ENCODE measurements at places on chromosomes 16 and 17.
A peak's percentile ranks its signal among the peaks of the same experiment; 100 is the strongest.

GRCh38 chr17:17694169-17695081, 13.2 kb downstream of the RAI1 start:
- peak; percentile 64 for DNase-seq

GRCh38 chr17:50180111-50180510, 14.3 kb downstream of the SGCA start:
- no peak for DNase-seq

GRCh38 chr16:48949636-48950035, 332.0 kb downstream of the CBLN1 start:
- DNase-seq, result no peak

DNA sequence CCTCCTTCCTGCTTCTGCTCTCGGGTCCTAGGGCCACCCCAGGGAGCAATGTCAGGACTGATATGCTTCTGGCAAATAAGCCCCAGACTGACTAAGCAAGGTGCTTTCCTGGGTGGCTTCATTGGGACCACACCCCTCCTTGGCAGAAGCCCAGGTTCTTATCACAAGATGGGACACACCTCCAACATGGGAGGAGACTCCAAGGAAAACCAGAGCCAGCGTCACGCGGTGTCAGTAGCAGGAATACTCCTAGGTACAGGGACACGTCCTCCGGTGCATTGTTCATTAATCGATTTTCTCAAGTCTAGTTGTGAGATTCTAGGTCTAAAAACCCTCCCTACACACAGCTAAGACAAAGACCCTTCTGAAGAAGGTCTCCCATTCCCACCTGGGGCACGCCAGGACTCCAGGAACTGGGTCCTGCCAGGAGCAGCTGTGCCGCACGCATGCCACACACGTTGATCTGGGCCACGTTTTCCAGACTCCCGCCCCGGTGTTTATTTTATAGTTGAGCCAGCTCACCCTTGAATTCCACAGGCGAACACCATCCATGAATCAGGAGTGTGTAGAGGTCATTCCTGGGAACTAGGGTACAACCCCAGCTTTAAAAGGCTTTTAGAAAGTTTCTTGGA, 30.8 kb downstream of the FA2H start:
- DNase-seq, result no peak

GRCh38 chr16:85809645-85810044, 10.2 kb downstream of the COX4I1 start:
- no peak for DNase-seq

DNA sequence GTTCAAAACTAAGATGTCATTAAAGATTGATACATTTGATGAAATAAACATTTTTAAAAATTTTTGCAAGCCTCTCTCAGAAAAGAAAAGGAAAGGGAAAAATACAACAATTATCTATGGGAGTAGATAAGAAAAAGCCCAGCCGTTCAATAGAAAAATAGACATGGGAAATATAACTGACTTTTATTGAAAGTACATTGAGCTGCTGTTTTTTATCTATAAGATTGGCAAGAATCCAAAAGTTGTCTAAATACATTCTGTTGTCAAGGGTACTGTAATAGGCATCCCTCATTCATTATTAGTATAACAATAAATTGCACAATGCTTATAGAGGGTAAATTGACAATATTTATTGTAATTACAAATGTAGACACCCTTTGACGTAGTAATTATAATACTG, 38.4 kb upstream of the IRX6 start:
- DNase-seq, result no peak

- no peak for DNase-seq
These were observed 880.5 kb upstream of the GOT2 start for GRCh38 chr16:59614466-59615240.

DNA sequence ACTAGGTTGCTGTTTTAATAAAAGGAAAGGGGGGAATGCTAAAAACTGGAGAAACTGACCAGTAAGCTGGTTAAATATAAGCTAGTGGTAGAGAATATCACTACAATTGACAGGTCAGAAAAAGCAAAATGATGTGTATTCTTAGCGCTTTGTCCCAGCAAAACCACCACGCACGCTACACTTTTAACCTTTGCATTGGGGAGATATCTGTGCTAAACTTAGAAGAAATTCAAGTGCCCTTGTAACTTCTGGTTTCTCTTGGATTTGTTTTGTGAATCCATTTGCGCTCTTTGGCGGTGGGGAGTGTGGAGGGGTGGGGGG, 1.4 kb downstream of the GAN start:
- DNase-seq, result no peak

DNA sequence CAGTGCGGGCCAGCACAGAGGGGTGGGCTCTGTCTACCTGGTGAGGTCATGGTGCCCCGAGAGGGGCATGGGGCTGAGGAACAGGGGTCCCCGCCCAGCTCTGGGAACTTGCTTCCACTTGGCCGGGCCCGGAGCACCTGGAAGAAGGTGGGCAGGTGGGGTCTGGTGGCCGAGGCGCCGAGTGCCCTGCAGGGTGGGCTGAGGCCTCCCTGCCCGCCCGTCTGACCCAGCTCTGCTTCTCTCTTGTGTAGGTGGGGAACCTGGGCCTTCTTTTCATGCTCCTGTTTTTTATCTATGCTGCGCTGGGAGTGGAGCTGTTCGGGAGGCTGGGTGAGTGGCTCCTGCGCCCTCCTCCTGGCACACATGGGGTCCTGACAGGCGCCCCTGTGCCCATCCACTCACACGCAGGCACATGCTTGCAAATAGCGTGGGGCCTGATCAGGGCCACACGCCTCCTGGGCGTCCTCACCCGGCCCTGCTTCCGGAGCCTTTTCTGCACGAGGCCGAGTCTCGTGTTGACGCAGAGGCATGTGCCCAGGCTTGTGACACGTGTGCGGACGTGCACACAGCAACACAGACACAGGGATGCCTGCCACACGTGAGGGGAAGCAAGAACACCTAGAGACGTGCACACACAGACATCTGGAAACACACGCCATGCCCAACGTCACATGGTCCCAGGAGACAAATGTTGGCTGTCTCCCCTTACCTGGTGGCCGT, 8.2 kb downstream of the TPSG1 start:
- DNase-seq, result no peak

- peak; percentile 52 for DNase-seq
These were observed 8.5 kb downstream of the PRMT7 start for GRCh38 chr16:68319185-68319908.

GRCh38 chr17:935485-935884, 44.1 kb downstream of the NXN start:
- DNase-seq, result no peak

DNA sequence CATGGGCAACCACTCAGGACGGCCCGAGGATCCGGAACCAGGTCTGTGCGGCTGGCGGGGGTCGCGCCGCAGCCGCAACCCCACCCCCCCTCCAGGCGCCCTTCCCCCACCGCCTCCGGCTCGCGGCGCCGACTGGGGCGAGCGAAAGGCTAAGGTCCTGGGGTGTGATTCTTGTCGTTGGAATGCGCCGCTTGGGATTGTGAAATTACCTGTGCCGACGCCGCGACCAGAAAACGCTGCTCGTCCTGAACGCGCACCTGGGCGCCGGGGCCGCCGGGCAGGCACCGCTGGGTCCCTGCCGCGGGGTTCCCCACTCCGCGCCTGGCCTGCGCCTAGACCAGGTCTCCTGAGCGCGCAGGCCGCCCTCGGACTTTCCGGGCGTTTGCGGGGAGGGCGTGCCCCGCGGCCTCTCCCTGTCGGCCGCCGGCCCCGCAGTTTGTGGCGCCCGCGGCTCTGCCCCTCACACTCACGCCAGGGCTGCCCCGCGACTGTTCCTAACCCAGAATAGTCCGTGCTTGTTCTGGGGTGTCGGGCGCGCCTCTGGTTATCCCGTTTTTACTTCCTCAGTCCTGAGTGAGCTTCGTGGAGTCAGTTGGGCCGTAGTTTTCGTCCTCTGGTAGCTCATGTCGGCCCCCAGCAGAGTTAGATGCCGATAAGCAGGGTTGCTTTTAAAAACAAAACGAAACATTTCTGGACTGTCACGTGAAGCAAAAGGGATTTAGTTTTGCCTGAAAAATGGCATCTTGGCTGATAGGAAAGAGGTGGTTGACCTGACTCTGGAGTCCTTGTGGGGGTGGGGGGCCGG, 147.2 kb downstream of the SPECC1 start:
- peak; percentile 24 for DNase-seq

DNA sequence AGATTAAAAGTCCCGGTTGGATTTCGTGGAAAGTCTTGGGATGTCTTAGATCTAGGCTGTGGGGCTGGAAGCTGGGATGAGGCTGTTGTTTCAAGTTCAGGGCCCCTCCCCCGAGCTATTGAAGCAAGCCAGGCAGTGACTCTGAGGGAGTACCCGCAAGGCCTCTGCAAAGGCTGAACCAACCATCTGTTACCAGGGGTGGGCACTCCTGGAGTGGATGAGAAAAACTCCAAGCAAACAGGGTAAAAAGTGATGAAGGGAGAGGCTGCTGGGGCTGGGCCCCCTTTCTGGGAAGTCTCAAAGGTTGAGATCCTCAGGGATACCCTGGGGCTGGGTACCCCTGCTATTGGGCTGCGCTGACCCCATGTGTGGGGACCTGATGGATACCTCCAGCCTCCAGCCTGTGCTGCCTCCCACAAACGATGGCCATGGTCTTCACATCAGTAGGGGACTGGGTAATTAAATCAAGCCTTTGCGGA, 82.4 kb upstream of the KIFC3 start:
- no peak for DNase-seq

GRCh38 chr16:49520492-49521038, 147.0 kb downstream of the C16orf78 start:
- DNase-seq, result no peak

- DNase-seq, result no peak
These were observed 176.4 kb upstream of the MYOCD start for GRCh38 chr17:12489325-12489724.

GRCh38 chr16:84614968-84615813, 2.7 kb downstream of the COTL1 start:
- no peak for DNase-seq

GRCh38 chr16:3058139-3059030, 7.1 kb upstream of the IL32 start:
- DNase-seq, result peak; percentile 66

DNA sequence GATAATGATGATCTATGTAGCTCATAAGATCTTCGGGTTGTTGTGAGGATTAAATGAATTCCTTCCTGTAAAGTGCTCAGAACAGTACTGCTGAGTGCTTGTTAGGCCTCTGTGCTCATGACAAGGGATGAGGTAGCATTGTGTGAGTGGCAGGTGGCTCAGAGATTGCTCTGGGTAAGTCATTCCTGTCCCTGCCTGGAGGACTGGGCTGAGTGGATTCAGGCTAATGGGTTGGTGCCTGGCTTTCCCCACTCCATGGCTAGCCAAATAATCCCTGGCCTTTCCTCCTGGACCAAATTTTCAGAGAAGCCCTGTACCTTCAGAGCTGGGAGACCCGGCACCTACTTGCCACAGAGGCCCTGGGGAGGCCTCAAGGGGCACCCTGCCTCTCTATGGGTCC, 1.3 kb upstream of the CCDC92B start:
- no peak for DNase-seq

DNA sequence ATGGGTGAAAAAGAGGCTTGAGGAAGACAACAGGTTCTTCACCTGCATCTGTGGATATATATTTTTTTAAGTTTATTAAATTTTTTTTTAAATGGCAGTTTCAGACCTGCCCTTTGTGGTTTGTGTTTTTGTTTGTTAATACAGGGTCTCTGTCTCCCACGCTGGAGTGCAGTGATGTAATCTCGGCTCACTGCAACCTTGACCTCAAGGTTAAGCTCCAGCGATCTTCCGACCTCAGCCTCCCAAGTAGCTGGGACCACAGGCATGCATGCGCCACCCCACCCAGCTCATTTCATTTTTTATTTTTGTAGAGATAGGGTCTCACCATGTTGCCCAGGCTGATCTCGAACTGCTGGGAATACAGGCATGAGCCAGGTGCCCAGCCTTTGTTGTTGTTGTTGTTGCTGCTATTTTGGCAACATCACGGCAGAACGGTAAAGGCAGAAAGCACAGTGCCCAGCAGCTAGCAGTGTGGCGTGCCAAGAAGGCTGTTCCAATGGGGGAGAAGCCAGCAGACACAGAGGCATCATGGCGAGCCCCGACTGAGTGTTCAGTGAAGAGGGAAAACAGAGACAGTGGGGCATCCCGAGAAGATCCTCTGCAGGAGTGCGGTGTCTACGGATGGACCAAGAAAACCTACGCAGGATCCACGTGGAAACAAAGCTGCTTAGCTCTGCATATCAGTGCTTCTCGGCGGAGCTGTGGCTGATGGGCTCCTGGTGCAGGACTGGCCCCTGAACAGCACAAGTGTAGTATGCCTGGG, 19.6 kb downstream of the TMC6 start:
- no peak for DNase-seq

DNA sequence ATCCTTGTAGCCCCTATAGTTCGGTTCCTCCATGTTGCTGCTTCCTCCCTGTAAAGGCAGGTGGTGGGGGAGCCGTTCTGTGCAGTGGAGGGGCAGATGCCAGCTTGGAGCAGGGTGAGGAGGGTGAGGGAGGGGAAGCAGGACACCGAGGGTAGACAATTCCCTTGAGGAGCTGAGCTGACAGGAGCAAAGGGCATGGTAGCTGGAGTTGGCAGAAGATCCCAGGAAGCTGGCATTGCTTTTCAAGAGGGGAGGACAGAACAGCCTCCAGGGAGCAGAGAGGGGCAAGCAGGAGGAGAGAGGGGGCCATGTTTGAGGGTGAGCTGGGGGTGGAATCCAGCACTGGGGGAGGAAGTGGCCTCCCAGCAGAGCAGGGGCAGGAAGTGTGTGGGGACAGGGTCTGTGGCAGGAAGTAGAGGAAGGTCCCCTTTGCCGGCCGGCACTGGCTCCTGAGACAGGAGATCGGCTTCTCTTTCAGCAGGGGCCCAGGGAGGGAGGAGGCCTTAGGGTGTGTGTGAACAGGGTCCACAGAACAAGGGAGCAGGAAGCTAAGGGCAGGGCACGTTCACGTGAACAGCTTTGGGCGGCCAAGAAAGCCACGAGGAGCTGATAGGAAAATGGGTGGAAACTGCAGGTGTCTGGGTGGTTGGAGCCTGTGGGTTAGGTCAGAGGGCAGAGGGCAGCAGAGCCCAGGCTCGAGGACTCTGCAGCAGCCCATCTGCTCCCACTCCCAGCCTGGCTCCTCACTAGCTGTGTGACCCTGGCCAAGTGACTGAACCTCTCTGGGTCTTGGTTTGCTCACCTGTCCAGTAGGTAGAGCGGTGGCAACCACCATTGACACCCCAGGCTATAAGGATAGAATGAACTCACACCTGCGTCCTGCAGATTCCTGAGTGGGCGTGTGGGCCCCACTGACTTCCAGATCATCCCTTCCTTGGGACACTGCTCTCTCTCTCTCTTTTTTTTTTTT, 17.5 kb upstream of the SPNS2 start:
- peak; percentile 43 for DNase-seq
